Aorta (tissue), 5 donors: ENCODE measurements at places on chromosomes 2 and 18. TPM values are rescaled to one million over a fixed set of nuclear protein-coding genes. Genes with fewer than 3 reads are reported as not detected.

The CYBRD1 gene
- total RNA-seq = 396 TPM

The CD28 gene
- 7.4 TPM for total RNA-seq

The RGPD3 gene
- total RNA-seq = not detected

The MC4R gene
- total RNA-seq = not detected

The LOXL3 gene
- 18.9 TPM for total RNA-seq

The YWHAQ gene
- 226 TPM for total RNA-seq

The COLEC11 gene
- 1.7 TPM for total RNA-seq
